Occipital lobe (tissue), 3 donors: ENCODE measurements at places on chromosomes 16 and 17. TPM values are rescaled to one million over a fixed set of nuclear protein-coding genes. Genes with fewer than 3 reads are reported as not detected.

The C16orf46 gene
- total RNA-seq: 1.4 TPM

The C17orf67 gene
- 1.9 TPM for total RNA-seq

The MRC2 gene
- 26.2 TPM for total RNA-seq

The MRPL38 gene
- total RNA-seq: 30.7 TPM

The ZNF205 gene
- total RNA-seq: 18.9 TPM

The CHAD gene
- total RNA-seq: not detected

The CIBAR2 gene
- not detected for total RNA-seq

The TSPAN10 gene
- 0.16 TPM for total RNA-seq

The IKZF3 gene
- 0.16 TPM for total RNA-seq

The FBXO47 gene
- not detected for total RNA-seq

The HSD17B1 gene
- 0.62 TPM for total RNA-seq

The NFAT5 gene
- 17.0 TPM for total RNA-seq

The KRTAP9-6 gene
- not detected for total RNA-seq

The SCARF1 gene
- total RNA-seq: 3.9 TPM

The ZNF469 gene
- 0.31 TPM for total RNA-seq

The NPIPB9 gene
- total RNA-seq: 3.1 TPM

The CA10 gene
- 5.0 TPM for total RNA-seq

The UTS2R gene
- not detected for total RNA-seq

The SLX4 gene
- 6.2 TPM for total RNA-seq

The PPY gene
- not detected for total RNA-seq

The WFDC1 gene
- 0.62 TPM for total RNA-seq

The PIRT gene
- total RNA-seq: 0.94 TPM

The CANT1 gene
- total RNA-seq: 13.1 TPM

The ACSM3 gene
- 0.47 TPM for total RNA-seq

The KRTAP3-2 gene
- not detected for total RNA-seq

The SPATA22 gene
- 0.78 TPM for total RNA-seq

The BEAN1 gene
- 4.1 TPM for total RNA-seq

The BCAR1 gene
- 15.4 TPM for total RNA-seq

The MAP2K3 gene
- 1.7 TPM for total RNA-seq

The MMP15 gene
- 12.6 TPM for total RNA-seq

The TMEM170A gene
- total RNA-seq: 30.7 TPM

The SMIM36 gene
- total RNA-seq: not detected
